ENCODE measurements at places on chromosomes 11 and 22.

DNA sequence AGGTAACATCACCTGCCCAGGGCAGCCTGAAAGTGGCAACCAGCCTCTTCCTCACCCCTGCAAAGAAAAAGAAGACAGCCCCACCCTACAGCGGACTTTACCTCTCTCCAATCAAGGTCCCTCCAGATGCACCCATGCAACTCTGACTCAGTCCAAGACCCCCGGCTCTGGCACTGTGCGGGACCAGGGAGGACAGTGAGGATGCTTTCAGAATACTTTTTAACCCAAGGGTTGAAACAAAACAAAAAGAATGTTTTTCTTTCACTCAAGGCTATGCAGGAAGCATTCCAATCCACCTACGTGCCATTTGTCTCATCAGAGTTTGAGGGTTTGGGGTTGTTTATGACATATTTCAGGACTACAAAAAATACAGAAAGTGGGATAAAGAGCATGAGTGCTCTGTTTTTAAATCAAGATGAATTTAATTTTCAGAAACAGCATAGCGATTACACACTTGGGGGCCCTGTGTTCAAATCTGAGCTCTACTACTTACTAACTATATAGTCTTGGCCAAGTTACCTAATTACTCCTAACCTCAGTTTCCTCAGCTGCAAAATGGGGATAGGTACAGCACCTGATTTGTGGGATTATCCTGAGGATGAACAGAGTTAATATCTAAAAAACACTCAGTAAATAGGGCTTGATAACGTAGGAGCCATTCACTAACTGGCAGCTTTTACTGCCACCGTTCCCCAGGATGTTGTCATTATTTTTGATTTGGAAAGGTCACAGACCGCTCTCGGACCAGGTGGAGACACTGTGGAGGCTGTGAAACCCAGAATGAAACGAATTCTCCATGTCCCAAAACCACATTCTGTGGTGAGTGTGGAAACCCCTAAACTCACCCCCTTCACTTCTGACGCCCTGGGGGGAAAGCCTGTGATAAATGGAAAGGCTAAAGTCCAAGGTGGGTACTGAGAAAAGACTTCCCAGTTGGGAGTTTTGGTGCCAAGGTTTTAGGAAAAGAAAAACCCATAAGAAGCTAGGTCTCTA lies 5.6 kb downstream of the PLAAT3 start:
- DNase-seq = peak; percentile 60

- DNase-seq = no peak
These were observed 89.3 kb downstream of the PRR5L start for GRCh38 chr11:36385121-36385970.

DNA sequence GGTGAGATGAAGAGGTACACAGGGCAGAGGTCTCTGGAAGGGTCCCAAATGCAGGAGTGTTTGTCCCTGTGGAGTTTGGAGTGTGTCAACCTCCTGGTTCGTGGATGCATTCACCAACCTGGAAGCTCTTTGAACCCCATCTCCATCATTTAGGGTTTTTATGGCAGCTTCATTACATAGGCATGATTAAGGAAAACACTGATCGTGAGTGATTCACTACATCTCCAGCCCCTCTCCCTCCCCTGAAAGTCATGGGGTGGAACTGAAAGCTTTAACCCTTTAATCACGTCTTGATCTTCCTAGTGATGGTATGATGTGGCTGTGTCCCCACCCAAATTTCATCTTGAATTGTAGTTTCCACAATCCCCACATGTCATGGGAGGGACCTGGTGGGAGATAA lies 19.8 kb upstream of the INCENP start:
- no peak for DNase-seq

- DNase-seq = no peak
These were observed 25.7 kb upstream of the KRTAP5-7 start for GRCh38 chr11:71501071-71501985.

- DNase-seq = no peak
These were observed 953 bp downstream of the ATG16L2 start for GRCh38 chr11:72815110-72815618.

DNA sequence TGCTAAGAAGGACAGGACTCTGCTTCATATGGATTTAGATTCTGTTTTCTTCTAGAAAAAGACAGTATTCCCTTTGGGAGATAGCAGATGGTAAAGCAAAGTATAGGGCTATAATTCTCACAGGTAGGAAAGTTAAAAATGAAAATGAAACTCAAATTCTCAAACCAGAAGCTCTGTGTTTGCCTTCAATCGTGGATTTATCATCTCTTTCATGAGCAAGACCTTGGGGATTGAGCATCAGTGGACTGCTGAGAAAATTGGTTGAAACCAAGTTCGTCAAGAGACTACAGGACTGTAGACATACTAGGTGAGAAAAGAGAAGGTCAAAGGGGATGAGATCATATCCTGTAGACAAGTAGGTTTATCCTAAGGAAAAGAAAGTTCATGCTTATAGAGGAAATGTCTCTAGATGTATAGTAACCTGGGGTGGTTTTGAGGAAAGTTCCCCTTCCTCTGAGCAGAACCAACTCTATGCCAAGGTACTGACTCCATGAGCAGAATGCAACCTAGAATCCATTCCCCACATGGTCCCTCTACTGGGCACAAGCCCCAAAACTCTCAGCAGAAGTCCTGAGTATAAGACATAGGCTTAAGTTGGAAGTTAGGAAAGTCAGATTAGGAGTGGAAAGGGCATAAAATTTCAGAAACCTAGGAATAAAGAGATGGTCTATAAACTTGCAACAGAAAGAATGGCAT lies 46.5 kb downstream of the SLC5A12 start:
- no peak for DNase-seq

DNA sequence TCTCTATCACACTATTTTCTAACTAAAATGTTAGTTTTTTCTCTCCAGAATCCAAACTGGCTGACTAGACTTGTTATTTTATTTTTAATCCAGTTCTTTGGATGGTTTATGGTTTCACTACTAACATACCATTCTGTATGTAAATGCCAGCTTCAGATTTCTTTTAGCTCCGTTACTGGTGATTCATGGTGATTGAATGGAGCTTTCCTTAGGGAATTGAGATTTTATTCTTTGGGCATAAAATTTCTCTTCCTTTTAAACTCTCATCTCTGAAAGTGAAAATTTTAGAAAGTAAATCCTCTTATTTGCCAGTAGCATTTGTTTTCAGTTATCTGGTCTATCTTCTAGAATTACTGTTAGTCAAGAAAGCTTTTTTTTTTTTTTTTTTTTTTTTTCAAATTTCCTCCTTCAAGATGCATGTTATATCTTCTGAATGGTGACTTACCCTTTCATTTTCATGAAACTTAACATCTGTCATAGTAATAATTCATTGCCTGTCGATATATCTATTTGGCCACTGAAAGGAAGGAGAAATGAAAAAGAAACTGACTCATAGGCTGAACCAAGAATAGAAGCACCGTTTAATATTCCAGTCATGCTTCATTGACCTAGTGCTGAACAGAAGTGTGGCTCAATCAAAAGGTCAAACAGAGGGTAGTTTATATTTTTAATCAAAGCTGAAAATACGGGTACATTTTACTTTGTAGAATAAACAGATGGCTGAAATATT lies 6.4 kb downstream of the ENDOD1 start:
- DNase-seq = no peak

GRCh38 chr11:74992852-74993251 lies 4.1 kb downstream of the NEU3 start:
- DNase-seq = no peak
